ENCODE measurements at places on chromosomes 3 and 15.

- no peak for DNase-seq
Observed at GRCh38 chr15:55859681-55860080, 116.7 kb upstream of the PRTG start.

- no peak for DNase-seq
Observed at GRCh38 chr3:10602271-10602670, 96.9 kb upstream of the ATP2B2 start.

- no peak for DNase-seq
Observed at GRCh38 chr3:196920733-196921132, 21.6 kb downstream of the NCBP2 start.

- no peak for DNase-seq
Observed at GRCh38 chr15:45906230-45906629, 271.4 kb downstream of the SQOR start.

GRCh38 chr15:67190813-67191212 is 63.6 kb downstream of the AAGAB start:
- DNase-seq: no peak

DNA sequence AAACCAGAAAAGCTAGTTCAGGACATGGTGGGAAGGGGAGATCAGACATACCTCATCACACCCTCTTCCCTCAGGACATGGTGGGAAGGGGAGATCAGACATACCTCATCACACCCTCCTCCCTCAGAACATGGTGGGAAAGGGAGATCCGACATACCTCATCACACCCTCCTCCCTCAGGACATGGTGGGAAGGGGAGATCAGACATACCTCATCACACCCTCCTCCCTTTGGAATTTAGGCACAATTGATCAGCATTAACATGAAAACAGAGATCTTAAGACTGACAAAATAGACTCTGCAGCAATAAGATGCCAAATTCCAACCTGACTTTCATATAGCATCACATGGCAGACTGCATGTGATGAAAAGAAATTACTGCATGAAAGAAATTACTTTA is 412.7 kb upstream of the ZNF717 start:
- no peak for DNase-seq

DNA sequence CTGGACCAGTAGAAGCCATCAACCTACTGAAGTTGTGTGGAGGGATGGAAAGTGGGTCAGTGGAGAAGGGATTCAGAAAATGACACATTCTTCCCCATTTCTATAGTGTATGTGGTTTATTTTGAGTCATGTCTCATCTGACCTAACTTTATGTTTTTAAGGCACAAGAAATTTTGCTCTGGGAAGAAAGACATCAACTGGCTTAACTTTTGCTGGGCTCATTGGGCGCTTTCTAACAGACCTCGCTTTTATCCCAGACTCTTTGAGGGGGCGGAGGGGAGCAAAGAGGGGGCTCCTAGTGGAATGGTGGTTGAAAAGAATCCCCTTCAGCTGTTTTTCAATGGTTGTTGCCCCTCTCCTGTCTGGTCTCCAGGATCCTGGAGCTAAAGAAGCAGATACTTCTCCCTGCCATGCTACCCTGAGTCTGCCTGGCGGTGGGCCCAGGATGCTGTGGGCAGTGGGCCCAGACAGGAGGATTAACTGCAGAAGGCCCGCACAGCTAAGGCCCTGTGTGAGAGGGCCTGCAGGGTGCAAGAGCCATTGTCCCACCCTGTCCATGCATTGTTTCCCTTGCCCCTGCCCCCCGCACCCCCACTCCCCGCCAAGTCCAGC is 14.5 kb downstream of the CSRNP1 start:
- DNase-seq: peak; percentile 58

DNA sequence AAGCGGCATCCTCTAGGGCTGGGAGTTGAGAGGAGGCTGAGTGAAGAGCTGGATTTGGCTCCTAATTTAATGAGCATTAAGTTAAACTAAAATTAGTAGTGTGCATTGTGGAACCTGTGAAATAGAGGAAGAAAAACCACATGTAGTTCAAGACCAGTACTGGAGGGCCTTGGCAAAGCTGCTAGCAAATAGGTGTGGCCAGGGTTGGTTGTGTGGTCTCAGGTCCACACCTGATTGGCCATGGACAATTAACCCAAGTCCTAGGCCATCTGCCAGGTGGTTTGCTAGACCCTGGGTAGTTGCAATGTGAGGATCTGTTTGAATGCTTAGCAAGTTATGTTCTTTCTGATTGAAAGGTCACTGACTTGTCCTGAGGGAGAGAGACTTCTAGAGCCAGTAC is 275.5 kb downstream of the PDCD6IP start:
- DNase-seq: no peak

DNA sequence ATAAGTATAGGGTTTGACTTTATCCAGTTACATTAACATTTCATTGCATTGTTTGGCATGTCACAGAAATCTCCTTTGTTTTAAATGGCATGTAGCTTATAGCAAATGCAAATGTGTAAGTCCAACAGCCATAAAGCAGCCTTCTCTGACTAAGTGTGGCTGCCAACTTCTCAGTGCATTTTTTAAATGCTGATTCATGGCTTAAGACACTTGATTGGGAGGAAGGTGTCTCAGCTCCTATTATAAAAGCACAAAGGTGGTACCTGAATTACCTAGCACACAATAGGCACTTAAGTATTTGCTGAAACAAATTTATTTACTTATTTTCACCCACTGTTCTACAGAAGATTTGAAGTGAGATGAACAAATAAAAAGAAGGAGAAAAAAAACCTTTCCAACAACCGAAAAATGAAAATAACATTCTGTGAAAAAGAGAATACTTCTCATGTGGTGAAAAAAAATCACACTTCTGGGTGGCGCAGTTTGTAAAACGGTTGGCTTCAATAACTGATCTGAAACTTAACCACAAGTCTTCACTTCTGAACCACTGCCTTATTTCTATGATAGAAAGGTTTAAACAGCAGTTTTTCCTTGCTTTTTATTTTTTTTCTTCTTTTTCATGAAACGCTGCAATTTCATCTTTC is 105.5 kb upstream of the ICE2 start:
- DNase-seq: no peak

DNA sequence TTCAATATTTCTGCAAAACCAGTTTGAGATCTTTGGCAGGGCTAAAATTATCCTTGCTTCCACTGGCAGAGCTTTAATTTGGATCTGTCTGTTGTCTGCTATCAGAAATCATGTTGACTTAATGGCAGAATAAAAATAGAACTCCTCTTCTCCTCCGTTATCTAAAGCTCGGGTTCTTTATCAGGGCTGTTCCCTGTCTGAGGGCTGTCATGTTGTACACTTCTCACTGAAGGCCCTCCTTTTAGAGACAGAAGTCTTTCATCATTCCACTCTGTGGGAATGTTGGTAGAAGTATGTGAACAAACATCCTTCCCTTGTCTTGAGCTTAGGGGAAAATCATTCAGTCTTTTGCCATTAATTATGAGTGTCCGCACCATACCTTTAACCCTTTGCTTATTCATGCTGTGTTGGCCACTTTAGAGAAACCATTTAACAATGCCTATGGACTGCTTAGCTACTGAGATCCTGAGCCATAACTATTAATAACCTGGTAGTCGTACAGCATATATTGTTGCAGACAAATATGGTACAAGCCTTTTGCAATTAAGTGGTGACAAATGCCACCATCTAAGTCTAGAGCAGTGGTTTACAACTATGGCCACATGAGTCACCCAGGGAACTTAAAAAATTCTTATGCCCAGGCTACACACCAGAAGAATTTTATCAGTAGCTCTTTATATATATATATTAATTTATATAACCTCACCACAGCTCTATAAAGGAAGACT is 226.0 kb upstream of the TPM1 start:
- no peak for DNase-seq

GRCh38 chr3:48678056-48678455 is 7.7 kb downstream of the NCKIPSD start:
- DNase-seq: peak; percentile 14

DNA sequence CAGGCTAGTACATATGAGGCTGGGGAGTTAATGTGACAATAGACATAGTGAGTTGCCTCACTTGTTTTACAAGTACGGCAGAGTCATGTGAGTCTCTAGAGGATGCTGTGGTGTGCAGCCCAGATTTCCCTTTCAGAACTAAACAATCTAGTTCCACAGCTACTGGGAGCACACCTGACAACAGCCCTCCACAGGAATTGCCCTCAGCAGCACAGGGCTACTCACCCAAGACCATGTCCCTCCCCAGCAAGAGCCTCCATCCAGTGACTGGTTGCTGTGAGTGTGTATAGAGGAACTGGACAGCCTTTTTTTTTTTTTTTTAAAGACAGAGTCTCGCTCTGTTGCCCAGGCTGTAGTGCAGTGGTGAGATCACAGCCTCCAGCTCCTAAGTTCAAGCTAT is 40.2 kb upstream of the UBE2E2 start:
- no peak for DNase-seq

GRCh38 chr3:194936659-194937058 is 251.0 kb downstream of the FAM43A start:
- DNase-seq: no peak

GRCh38 chr3:63624941-63625560 is 27.4 kb upstream of the SNTN start:
- no peak for DNase-seq

- DNase-seq: no peak
Observed at GRCh38 chr3:66884659-66885058, 113.4 kb upstream of the KBTBD8 start.

GRCh38 chr15:80424381-80424780 is 20.2 kb downstream of the ARNT2 start:
- DNase-seq: no peak

DNA sequence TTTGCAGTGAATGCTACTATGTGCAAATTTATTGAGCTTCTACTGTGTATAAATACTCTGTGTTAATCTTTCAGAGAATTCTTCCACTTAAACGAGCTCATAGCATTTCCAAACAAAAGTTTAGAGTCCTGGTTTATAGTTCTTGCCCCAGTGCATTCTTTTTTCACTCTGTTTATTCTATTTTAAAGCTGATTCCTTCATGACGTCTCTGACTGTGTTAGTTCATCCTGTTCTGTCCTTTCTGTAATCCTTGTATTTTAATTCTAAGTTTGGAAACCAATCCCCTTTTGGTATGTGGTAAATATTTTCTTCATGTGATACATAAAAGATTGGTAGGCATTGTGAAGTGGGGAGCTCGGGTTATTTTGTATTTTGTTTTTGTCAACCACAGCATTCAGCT is 18.7 kb downstream of the P2RY14 start:
- no peak for DNase-seq

All from chondrocyte (in vitro differentiated cells).